ENCODE measurements at places on chromosomes 2 and 18.

DNA sequence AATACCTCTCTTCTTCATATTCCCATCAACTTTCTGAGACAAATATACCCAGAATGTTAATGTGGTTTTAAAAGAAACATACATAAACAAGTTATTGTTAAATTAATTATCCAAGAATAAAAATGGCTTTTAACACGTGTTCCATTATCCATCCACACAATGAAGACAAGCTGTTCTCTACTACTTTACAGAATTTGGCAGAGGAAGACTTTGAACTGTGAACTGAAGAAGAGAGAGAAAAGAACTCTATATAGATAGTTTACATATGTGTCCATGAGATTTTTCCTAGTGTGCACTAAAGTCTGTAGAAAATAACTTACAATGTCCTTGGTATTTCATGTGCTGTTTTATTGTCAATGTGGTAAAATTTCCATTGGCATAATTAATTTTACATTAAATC lies 207.0 kb upstream of the COL3A1 start:
- DNase-seq = no peak

GRCh38 chr2:157336137-157337010 lies 10.8 kb upstream of the ERMN start:
- peak; percentile 31 for DNase-seq

DNA sequence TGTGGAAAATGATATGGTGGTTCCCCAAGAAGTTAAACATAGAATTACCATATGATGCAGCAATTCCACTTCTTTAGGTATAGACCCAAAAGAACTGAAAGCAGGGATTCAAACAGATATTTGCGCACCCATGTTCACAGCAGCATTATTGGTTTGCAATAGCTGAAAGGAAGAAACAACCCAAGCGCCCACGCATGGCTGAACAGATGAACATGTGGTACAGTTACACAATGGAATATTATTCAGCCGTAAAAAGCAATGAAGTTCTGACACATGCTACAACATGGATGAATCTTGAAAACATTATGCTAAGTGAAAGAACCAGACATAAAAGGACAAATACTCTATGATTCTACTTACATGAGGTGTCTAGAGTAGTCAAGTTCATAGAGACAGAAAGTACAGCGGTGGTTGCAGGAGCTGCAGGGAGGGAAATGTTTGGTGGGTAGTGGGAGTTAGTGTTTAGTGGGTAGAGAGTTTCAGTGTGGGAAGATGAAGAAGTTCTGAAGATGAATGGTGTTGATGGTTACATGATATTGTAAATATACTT lies 26.7 kb upstream of the ASPRV1 start:
- no peak for DNase-seq

GRCh38 chr18:23403310-23403709 lies 49.8 kb upstream of the RIOK3 start:
- DNase-seq = no peak

- no peak for DNase-seq
These were observed 119.8 kb downstream of the PTPN4 start for GRCh38 chr2:119879502-119879901.

DNA sequence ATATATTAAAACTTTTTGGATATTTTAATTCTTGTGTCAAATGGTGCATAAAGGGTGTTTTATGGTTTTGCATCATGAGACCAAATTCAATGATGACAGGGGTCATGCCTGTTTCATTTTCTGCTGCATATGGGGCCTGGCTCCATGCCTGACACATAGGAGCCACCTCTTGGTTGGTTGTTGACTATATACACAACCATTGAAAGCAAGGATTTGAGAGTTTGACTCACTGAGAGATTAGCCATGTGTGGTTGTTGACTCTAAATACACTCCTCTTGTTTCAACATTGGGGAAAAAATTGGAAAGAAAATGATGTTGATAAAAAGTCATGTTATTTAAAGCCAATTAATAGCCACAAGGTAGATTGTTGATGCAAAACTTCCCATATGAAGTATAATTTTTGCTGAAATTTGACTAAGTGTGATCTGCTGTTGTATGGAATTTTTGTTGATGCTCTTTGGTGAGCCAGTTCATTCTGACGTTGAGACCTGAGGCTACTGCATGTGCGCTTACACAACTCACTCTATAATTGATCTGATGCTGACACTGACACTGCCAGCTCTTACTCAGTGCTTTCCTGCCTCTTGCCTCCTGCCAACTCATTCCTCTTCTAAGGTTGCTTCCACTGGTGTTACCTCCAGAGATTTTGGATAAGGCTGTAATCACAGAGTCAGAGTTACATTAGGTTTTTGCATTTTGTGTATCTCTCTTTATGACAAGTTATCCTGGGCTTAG lies 446.2 kb upstream of the SLC14A2 start:
- no peak for DNase-seq

DNA sequence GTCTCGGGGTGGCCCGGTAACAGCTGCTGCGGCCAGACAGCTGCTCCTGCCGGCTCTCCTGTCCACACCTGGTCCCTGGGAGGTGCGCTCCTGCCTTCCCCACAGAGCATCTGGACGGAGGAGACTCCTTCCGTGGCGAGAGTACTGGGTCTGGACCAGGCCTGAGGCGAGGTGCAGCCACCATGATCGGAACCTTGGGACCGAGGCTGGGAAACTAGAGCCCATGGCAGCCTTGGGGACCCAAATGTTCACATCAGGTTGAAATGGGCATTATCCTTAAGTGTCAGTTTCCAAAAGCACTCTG lies 628 bp downstream of the GIGYF2 start:
- DNase-seq = no peak

DNA sequence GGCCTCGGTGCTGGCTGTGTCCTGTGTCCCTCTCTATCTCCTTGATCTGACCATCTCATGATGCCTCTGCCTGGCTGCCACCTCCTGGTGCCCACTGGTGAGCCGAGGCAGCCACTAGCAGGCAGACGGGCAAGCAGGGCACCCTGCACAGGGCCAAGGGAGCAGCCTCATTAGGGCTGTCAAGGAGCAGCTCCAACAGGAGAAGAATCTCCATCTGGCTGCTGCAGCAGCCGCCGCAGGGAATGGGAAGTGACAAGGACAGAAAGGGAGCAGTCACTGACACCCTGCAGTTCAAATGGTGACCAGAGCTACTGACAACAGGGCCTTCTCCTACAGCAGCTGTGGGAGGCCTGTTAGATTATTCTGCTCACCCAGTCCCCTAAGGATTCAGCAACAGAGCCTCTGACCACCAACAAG lies 32.6 kb downstream of the ALPK2 start:
- no peak for DNase-seq

DNA sequence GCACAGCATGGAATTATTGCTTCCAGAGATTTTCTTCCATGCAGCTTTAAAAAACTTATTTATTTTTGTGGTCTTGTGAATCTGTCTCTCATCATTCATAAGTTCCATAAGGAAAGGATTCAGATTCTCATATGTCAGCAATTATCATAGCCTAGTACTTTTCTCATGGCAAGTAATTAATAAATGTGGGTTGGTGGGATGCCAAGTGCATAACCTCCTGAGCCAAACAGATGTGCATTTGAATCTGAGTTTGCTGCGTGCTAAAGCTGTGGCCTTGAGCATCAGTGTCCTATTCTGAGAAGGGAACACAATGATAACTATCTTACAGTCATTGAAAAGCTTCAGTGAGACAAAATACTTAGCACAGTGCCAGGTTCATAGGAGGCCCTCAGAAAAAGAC lies 331.9 kb downstream of the PDE11A start:
- no peak for DNase-seq

DNA sequence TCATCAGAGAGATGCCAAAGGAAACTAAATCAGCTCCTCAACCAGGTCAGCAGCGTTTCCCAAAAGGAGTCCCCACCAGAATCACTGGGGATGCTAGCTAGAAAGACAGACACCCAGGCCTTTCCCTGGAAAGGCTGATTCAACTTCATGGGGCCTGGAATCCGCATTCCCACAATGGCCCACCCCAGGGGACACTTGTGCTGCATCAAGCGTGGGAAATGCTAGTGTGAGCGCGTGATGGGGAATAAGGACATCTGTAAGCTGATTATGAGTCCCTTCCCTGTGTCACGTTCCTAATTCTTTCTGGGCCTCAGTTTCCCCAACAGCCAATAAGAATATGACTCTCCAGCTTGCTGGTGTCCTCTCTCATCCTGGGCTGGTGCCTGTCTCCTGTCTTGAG lies 2.2 kb upstream of the WNT10A start:
- DNase-seq = no peak

- DNase-seq = no peak
These were observed 3.3 kb downstream of the SMARCAL1 start for GRCh38 chr2:216415541-216415940.

Data from nephron progenitor cell (in vitro differentiated cells).